T follicular helper cell (primary cell): ENCODE measurements at places on chromosomes 4 and X.

DNA sequence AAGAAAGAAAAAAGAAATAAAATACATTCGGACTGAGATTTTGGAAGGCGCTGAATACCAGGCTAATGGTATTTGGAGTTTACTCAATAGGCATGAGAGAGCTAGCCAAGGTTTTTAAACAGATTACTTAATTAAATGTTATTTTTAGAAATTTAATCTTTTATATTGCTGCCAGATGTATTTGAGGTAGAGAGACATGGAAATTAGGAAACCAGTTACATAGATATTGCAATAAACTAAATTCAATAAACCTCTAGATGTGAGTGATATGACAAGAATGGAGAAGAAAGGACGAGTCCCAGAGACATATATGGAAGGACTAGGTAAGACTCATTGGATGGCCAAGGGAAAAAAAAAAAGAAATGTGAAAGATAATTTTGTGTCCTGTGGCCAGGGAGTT lies 38.5 kb upstream of the IL13RA1 start:
- DNase-seq, result no peak

- DNase-seq, result no peak
Measured at GRCh38 chr4:160296476-160296875, 1193.6 kb downstream of the RAPGEF2 start.

DNA sequence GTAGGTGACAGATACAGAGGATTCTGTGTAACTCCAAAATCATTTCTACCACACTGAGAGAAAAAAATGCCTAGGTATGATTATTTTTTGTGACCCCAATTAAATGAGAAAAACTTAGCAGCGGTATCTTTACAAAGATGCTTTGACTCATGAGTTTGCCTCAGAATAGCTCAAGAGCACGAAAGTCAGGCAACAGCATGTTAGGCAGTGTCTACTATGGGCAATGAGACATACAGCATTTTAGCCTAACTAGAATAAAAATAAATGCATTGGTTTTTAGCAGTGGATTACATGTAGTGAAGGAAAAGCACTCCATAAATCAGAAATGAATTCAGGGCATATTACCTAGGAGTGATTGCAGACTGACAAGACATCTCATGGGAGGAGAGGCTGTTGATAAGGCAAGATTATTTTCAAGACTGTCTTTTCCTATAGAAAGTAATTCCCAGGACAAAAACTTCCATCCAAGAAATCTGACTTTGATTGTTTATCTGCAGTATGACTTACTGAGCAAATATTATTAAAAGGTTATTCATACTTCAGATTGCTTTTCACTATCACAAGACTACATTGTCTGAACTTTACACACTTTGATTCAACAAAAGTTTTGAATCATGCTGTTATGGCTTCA lies 3.6 kb downstream of the ANXA10 start:
- DNase-seq, result no peak

DNA sequence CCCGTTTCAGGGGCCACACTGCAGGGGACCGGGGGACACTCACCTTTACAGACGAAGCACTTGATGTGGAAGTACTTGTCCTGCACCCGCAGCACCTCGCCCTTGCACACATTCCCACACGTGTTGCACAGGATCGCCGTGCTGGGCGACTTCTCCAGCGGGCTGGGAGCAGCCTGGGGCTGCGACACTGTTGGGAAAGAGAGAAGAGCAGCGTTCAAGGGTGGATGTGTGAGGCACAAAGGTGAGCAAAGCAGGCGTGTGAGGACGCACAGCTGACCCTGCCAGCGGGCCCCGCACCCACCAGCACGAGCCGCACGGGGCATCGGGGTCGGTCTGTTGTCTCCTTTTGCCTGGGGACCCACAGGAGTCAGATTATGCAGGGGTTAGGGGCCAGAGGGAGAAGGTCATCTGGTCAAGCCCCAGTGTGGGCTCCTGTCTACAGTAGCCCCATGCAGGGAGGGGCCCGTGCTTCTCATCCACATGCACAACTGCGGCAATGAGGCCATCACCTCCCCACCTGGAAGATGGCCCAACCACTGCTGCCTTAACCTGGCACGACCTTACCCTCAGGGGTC lies 52.1 kb downstream of the ABLIM2 start:
- DNase-seq, result no peak

GRCh38 chrX:12811658-12812057 lies 20.4 kb downstream of the PRPS2 start:
- DNase-seq, result no peak

DNA sequence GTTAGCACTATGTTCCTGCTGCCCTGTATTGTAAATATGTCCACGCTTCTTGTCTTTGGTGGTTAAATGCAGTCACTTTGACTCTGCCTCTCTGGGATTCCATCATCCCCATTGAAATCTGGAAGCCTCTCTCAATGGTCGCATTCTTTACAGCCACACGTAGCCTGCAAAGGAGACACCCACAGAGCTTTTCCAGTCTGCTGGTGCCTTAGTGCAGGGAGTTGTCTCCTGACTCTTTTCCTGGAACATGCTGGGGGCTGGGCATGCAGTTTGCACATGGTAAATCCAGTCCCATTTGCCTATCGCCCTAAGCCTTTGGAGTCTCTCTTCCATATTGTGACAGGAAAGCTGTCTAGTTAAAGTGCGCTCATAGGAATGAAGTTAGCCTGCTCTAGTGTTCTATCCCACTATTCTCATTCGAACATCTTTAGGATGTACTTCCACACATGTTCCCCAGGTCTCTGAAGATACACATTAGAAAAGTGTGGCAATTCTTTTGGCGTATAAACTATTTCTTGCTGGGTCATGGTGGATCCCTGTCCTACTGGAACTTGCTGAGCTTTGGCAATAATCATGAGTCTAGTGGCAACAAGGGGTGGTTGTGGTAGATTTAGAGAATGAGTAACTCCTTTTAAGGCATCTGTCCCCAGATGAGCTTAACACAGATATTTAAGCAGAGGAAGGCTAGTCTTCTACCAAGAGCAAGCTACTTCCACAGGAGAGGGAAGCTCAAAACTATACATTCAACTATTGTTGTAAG lies 33.7 kb downstream of the COQ2 start:
- no peak for DNase-seq

- no peak for DNase-seq
Measured at GRCh38 chrX:108001218-108001814, 19.1 kb upstream of the TEX13B start.

- DNase-seq, result no peak
Measured at GRCh38 chr4:169971456-169972015, 54.7 kb downstream of the MFAP3L start.

DNA sequence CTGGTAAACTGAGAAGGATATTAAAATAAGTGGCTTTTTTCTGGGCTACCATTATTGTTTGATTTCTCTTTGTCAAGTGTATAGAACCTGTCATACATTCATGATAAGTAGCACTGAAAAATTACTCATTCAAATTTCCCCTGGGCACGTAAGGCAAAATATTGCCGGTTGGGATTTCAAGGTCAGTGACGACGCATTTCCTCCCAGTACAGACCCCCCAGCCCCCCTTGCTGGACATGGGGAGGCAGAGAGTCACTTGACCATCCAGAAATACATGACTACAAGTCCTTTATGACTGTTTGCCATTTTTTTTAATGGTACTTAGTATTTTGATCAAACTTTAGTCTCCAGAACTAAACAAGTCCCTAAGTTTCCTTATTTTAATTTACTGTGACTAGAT lies 6.8 kb upstream of the MND1 start:
- DNase-seq, result no peak

DNA sequence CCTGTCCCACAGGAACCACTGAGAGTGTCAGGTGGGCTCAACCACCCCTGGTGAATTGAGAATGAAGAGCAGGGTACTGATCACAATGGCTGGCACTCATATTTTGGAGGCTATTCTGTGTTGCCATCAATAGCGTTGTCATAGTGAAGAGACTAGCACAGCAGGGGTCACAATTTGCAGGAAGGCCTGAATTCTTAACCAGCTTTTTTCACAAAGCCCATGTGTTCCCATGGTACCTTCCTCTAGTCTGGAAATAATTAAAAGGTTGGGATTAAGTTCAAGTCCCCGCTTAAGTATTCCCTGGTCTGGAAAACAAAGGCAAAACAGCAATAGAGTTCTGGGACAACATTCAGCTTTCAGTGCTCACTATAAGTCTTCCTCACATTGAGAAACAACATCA lies 1051.7 kb downstream of the C4orf33 start:
- DNase-seq, result no peak

GRCh38 chrX:154325541-154325940 lies 29.9 kb downstream of the TKTL1 start:
- no peak for DNase-seq

GRCh38 chrX:115174548-115174947 lies 14.7 kb upstream of the RBMXL3 start:
- DNase-seq, result no peak

- no peak for DNase-seq
Measured at GRCh38 chr4:152850377-152850776, 70.6 kb downstream of the ARFIP1 start.

GRCh38 chrX:154486396-154487207 lies at the start of gene UBL4A:
UBL4A (minus strand) TSS chrX:154486615; CDS start chrX:154486584, 31 bp downstream.
- DNase-seq, result peak; percentile 26

- no peak for DNase-seq
Measured at GRCh38 chr4:179797738-179798137, 2355.5 kb upstream of the AGA start.

DNA sequence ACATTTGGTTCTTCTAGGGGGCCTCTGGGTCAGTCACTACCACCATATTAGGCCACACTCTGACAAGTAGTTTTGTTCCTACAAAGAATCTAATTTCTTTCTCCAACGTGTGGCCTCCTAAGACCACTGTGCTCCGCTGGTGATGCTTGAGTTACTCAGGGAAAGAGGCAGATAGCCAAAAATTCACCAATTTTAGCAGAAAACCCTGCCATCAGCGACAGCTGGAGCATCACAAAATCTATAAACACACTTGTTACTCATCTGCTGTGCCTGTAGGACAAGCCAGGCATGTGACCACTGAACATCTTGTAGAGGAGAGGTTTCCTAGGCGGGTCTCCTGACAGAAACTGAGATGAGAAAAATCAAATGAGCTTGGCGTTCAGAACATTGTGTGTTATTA lies 105.4 kb downstream of the SYNPO2 start:
- no peak for DNase-seq

GRCh38 chr4:87601361-87601760 lies 7.0 kb upstream of the DSPP start:
- DNase-seq, result no peak

DNA sequence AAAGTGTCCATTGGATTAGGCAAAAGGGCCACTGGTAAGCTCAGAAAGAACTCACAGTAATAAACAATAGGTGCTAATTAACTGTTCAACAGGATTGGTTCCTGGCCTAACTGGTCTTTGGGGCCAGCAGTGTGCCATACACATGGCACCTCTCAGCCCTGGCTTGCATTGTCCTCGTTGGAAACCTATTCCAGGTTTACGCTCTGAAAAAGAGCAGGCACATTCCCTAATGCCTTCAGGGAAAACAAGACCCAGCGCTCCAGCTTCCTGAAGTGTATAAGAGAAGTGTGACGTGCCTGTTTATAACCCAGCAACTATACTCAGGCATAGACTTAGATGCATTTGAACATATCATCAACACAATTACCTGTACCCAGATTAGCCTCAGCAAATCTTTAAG lies 51.9 kb upstream of the RBM47 start:
- no peak for DNase-seq
